Pancreas (tissue), 10 donors: ENCODE measurements at places on chromosomes 4 and X. TPM values are rescaled to one million over a fixed set of nuclear protein-coding genes. Genes with fewer than 3 reads are reported as not detected.

SPANXD gene
- total RNA-seq: not detected

TEC gene
- total RNA-seq: 1.2 TPM

GRCh38 chrX:43968359-43968781 is 4.8 kb downstream of the NDP start:
- no peak for DNase-seq

DNA sequence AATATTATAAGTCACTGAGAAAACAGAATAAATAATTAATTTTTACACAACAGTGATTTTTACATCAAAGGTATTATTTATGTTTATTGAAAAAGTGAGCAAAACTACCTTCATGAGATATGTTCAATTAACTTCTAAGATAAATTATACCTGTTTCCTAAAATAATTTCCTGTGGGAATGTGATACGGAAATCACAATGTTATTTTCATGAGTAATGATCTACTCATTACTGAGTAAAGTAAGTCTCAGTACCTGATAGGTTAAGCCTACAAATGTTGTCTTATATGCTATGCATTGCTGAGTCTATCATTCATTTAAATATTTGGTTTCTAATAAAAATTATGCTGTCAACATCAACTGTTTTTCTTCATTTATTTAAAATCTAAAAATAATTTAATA is 324.0 kb downstream of the STPG2 start:
- no peak for DNase-seq
